ENCODE measurements at places on chromosomes 11 and 22. TPM values are rescaled to one million over a fixed set of nuclear protein-coding genes. Genes with fewer than 3 reads are reported as not detected.

Gene OR8D4
- polyA plus RNA-seq, result not detected

Gene GAB4
- not detected for polyA plus RNA-seq

Gene KRTAP5-3
- polyA plus RNA-seq, result not detected

Gene APOA5
- polyA plus RNA-seq, result not detected

Gene MRGPRX3
- not detected for polyA plus RNA-seq

Gene HOATZ
- polyA plus RNA-seq, result not detected

Gene MMP27
- not detected for polyA plus RNA-seq

Gene RHOD
- polyA plus RNA-seq, result 32.8 TPM

Gene CASP4
- 0.78 TPM for polyA plus RNA-seq

Gene KRTAP5-10
- polyA plus RNA-seq, result 0.34 TPM

Gene ACRV1
- polyA plus RNA-seq, result 0.16 TPM

Gene DEUP1
- polyA plus RNA-seq, result 2.0 TPM

Gene ELF5
- polyA plus RNA-seq, result not detected

Gene ZBTB16
- polyA plus RNA-seq, result 11.0 TPM

Gene OR8D1
- polyA plus RNA-seq, result not detected

Gene TNNT3
- 0.92 TPM for polyA plus RNA-seq

Gene XNDC1N
- 6.3 TPM for polyA plus RNA-seq

Gene SOX6
- 7.0 TPM for polyA plus RNA-seq

Gene C22orf42
- not detected for polyA plus RNA-seq

Gene CADM1
- polyA plus RNA-seq, result 149 TPM

Gene TMEM191B
- polyA plus RNA-seq, result 19.2 TPM

Gene PGA4
- polyA plus RNA-seq, result 0.48 TPM

Gene KCNA4
- 1.5 TPM for polyA plus RNA-seq

Gene OR51I1
- not detected for polyA plus RNA-seq

Gene PGM2L1
- polyA plus RNA-seq, result 10.5 TPM

Gene CCDC188
- polyA plus RNA-seq, result not detected

Gene ACTN3
- 111 TPM for polyA plus RNA-seq

Gene GLYAT
- polyA plus RNA-seq, result not detected

Gene P4HA3
- polyA plus RNA-seq, result 0.27 TPM

Gene AMPD3
- 2.9 TPM for polyA plus RNA-seq

Gene ZNF214
- polyA plus RNA-seq, result 4.4 TPM

Gene SOX10
- polyA plus RNA-seq, result not detected

Gene OR8G1
- polyA plus RNA-seq, result not detected

Gene NAALADL1
- 0.59 TPM for polyA plus RNA-seq

Gene OR4C12
- not detected for polyA plus RNA-seq

All from cardiac muscle cell (in vitro differentiated cells and primary cell).